ENCODE measurements at places on chromosomes 5 and 9.

GRCh38 chr5:141765896-141766551 is 84.0 kb upstream of the ARAP3 start:
- no peak for DNase-seq

GRCh38 chr9:110502842-110503241 is 76.7 kb downstream of the SVEP1 start:
- no peak for DNase-seq

- no peak for DNase-seq
These were observed 93.7 kb downstream of the ENC1 start for GRCh38 chr5:74546796-74547195.

- DNase-seq = no peak
These were observed 170.5 kb downstream of the ARHGEF28 start for GRCh38 chr5:73796164-73797131.

- no peak for DNase-seq
These were observed 21.1 kb downstream of the FAM219A start for GRCh38 chr9:34437006-34437925.

All from GOT3 (cell line).